ENCODE measurements at places on chromosomes 5 and 9. TPM values are rescaled to one million over a fixed set of nuclear protein-coding genes. Genes with fewer than 3 reads are reported as not detected.

The DPP7 gene
- total RNA-seq: 219 TPM

The JADE2 gene
- total RNA-seq: 93.3 TPM

The IFNB1 gene
- total RNA-seq: not detected

The HRCT1 gene
- total RNA-seq: not detected

The C9 gene
- not detected for total RNA-seq

The ARID3C gene
- total RNA-seq: 0.17 TPM

Measured in activated T-helper 17 cell treated with anti-CD3 and anti-CD28 coated beads, Interleukin-2, amount 50 U/mL, for 72 hours (primary cell).